ENCODE measurements at places on chromosomes 2 and 18.

GRCh38 chr18:3273042-3273441 lies 11.1 kb downstream of the MYL12B start:
- DNase-seq = no peak

DNA sequence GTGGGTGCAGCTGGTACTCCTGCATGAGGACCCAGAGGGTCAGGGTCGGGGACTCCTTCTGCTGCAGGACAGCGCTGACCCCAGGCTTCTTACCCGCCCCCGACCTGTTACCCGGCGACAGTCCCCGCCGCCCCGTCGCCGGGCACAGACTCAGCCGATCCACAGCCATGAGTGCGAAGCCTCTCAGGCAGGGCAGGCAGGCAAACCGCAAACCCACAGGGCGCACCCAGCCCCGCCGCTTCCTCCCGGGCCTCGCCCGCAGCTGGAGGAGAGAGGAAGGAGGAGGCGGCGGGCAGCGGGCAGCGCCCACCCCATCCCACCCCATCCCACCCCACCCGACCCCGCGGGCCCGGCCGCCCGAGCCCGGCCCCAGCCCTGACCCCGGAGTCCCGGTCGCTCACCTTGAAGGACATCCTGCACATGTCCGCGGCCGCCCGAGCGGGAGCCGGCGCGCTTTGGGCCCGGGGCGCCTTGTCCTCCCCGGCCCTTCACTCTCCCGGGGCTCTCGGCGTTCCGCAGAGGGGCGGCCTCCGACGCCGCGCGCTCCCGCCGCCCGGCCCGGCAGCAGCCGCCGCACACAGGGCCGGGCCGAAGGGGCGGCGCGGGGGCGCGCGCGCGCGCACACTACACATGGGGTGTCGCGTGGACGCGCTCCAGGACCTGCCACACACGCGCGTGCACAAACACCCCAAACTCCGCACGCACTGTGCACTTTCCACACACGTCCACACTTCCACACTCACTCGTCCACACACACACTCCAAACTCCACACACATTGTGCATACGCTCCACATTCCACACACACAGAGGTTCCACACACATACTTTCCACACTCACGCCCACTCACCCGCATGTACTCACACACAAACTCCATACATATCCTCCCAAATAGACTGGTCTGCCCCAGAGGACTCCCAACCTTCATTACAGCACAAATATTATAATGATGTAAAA lies at the start of gene ANKRD29:
ANKRD29 (minus strand) TSS at position 603 of the 955 bp plus-strand sequence; CDS start at position 422, 181 bp downstream.
- DNase-seq = peak; percentile 50

- DNase-seq = no peak
Measured at GRCh38 chr2:111905990-111906735, 7.8 kb downstream of the MERTK start.

- DNase-seq = no peak
Measured at GRCh38 chr2:66334237-66335029, 100.5 kb upstream of the MEIS1 start.

- no peak for DNase-seq
Measured at GRCh38 chr2:240469239-240469636, 33.8 kb downstream of the GPC1 start.

GRCh38 chr18:3605954-3606443 lies 156.0 kb downstream of the TGIF1 start:
- DNase-seq = no peak

Measured in CD4-positive, alpha-beta T cell treated with Interferon gamma for 1 hour (primary cell).